A549 treated with ZK216348 at 1 μM for 4 hours (cell line): ENCODE measurements at places on chromosomes 1 and 21. TPM values are rescaled to one million over a fixed set of nuclear protein-coding genes. Genes with fewer than 3 reads are reported as not detected.

Gene C1orf87
- not detected in 5 replicates for total RNA-seq

Gene SLC25A44
- 24.0 to 30.8 TPM (median 26.1 TPM) in 5 replicates for total RNA-seq

Gene RGS18
- not detected in 5 replicates for total RNA-seq

Gene SMCP
- total RNA-seq, result not detected in 5 replicates

Gene LRRC71
- 0.12 to 0.24 TPM (median 0.15 TPM) in 5 replicates for total RNA-seq

Gene DYNLT4
- total RNA-seq, result 0.69 to 0.99 TPM (median 0.81 TPM) in 3 of 5 replicates, not detected in the others

Gene SEC16B
- total RNA-seq, result 0.43 to 1.1 TPM (median 0.79 TPM) in 5 replicates

Gene DMRTA2
- total RNA-seq, result 0.09 to 0.22 TPM (median 0.18 TPM) in 5 replicates

Gene GUCA2A
- total RNA-seq, result not detected in 5 replicates

Gene RIPK4
- total RNA-seq, result 12.3 to 19.8 TPM (median 17.7 TPM) in 5 replicates

Gene CELSR2
- total RNA-seq, result 2.8 to 6.6 TPM (median 5.5 TPM) in 5 replicates

Gene ORC1
- 18.3 to 20.6 TPM (median 19.3 TPM) in 5 replicates for total RNA-seq

Gene AMY1B
- total RNA-seq, result not detected in 5 replicates

Gene PTPRC
- not detected in 5 replicates for total RNA-seq

Gene PRELP
- total RNA-seq, result not detected in 5 replicates

Gene FGR
- 0.07 TPM in 1 of 5 replicates, not detected in the others for total RNA-seq
